Fibroblast of villous mesenchyme (primary cell): ENCODE measurements at places on chromosomes 16 and 17.

DNA sequence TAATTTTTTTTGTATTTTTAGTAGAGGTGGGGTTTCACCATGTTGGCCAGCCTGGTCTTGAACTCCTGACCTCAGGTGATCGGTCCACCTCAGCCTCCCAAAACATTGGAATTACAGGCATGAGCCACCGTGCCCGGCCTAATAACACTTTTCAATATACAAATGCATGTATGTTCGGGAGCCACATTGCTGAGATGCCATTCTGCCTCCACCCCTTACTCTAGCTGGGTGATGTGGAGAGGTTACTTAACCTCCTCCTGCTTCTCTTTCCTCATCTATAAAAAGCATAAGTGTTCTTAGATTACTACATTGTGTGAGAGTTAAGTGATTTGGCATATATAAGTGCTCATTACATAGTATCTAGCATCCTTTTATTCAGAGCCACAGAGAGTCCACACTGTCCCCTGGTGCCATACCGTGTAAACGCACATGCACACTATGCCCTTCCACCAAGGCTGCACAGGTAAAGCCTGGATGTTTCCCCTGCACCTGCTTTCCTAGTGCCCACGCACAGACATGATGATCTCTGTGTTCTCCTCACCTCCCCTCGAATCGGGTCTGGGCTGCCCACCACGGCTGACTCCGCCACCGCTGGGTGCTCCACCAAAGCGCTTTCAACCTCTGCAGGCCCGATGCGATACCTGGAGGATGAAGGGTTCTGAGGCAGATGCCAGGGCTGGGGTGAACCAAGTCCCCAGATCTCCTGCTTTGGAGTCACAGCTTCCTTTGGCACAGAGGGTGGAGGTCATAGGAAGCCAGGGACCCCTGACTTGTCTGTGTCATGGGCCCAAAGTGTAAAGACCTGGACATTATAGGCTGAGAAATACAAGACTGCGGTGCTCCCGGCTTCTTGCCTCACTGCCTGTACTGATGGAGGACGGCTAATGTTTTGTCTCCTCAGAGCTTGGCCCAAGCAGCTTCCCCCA is 49.0 kb upstream of the ACSM2B start:
- no peak for DNase-seq

DNA sequence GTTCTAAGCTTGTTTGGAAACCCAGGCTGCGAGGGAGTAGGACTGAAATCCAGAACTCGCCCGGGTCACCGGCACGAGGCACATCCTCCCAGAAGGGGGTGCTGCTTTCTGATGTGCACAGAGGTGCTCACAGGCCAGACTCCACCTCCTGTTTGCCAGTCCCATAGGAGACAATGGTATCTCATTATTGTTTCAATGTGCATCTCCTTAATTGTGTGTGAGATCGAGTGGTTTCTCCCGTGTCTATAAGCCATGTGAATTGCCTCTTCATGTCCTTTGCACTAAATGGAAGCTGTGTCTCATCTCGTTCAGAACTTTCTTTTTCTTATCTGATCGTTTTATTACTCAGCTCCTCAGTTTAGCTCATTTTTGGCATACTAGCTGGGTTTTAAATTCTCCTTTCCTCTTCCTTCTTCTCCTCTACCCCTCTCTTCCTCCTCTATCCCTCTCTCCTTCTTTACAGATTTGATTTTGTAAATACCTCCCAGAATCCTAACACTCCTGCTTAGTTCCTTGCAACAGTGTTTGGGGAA is 32.1 kb upstream of the PRKCB start:
- peak; percentile 7 for DNase-seq

- DNase-seq, result no peak
These were observed 22.0 kb downstream of the STX8 start for GRCh38 chr17:9553596-9553995.

DNA sequence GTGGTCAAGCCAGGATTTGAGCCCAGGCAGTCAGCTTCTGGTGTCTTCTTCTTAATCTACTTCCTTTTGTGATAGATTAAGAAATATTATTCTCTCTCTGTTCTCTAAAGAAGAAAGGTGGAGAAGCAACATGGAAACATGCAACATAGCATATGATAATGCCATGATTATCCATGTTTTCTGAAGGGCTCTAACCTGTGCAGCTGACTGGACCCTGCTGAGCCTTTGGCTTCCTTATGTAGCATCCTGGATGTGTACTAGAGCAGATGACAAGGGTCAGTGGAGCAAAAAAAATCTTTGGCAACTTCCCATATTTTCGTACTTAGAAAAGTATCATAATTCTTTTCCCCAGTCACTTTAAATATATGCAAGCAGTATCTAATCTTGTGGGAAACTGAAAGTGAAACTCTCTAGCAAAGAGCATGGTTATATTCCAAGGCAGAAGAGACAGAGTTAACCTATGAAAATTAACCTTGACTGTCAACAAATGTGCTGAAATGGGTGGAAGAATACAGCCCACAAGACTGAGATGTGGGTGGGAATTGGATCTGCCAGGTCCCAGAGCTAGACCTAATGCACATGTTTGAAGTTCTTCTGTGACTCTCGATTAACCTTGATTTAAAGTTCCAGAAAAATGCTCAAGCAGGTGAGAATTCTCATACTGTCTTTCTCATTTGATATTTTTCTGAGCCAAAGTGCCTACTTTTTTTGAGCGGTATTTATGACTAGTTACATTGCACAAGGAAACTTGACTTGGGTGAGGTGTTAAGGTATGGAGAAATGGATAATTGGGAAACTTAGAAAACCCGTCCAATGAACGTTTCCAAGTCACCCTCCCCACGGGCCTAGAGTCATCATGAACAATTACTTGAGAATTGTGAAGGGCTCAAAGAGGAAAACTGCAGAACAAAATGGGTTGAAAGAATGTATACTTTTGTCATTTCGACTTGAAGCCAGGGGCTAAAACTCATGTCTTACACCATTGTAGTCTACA is 248.6 kb downstream of the FTO start:
- peak; percentile 78 for DNase-seq

- no peak for DNase-seq
These were observed 13.1 kb downstream of the RAPGEFL1 start for GRCh38 chr17:40190197-40191021.

DNA sequence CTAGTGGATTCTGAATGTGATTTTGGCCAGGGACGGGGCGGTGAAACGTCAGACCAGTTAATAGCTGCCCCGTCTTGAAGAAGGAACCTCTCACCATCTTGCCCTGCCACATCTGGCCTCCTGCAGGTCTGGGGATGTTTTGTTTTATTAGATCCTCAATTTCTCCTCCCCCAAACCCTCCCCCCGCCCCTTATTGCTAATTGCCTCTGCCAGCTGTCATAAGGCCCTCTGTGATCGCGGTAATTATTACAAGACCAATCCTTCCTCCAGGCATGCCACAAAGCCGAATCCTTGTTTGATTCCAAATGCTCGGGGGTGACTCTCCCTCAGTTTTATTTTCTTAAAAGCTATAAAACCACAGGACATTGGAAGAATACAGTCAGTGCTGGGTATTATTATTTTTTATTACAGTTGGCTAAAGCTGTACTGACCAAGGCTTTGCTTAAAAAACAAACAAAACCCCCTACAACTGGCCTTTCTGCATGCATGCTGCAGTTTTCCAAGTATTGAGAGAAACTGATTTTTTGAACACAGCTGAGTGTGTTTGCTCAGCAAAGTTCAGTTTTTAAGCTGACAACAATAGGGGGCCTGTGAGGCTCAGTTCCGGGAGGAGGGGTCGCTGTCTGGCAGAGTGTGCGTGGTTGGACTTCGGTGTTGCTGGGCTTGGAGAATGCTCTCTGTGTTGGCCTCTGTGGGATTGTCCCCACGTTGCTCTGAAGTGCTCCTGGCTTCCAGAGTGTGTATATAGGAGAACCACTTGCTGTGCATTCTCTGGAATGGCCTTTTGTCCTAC is 1.7 kb downstream of the KSR1 start:
- DNase-seq, result peak; percentile 80

DNA sequence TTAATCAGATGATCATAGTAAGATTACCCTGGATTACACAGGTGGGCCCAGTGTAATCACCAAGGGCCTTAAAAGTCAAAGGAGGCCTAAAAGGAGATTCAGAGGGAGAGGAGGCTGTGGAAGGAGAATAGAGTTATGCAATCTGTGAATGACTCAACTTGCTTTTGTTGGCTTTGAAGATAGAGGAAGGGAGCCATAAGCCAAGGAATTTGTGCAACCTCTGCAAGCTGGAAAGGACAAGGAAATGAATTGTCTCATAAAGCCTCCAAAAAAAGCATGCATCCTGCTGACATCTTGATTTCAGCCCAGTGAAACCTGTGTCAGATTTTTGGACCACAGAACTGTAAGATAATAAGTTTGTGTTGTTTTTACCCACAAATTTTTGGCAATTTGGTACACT is 109.6 kb downstream of the CNTNAP4 start:
- peak; percentile 1 for DNase-seq

- no peak for DNase-seq
These were observed 4.5 kb upstream of the SAMD14 start for GRCh38 chr17:50134206-50135110.

GRCh38 chr16:87161822-87162676 is 155.1 kb downstream of the C16orf95 start:
- no peak for DNase-seq

DNA sequence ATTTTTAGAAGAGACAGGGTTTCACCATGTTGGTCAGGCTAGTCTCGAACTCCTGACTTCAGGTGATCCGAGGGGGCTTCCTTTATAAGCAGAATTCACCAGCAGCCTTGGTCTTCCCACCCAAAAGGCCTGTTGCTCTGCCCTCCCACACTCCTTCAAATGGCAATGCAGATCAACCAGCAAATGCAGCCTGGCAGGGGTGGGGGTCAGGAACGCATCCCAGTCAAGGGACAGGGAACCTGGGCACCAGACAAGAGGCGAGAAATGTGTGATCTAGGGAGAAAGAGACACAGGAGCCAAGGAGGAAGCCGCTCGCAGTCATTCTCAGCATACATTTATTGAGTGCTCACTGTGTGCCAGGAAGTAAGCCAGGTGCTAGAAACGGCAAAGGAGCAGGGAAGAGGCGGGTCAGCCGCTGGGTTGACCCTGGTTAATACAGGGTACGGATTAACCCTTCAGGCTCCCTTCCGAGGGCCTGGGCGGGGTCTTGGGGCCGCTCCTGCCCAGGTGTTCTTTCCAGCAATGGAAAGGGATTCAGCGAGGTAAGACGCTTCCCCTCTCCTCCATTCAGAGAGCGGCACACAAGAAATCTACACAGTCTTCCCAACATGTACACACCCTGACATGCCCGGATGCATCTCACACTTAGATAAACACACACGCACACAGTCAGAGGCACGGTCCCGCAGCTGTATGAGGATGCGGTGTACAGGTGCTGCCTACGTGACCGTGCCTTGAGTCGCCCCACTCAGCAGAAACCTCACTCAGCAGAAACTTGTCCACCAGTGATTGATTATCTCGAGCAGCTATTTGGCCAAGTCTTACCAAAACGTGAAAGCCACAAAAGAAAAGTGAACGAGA is 6.6 kb upstream of the PITPNA start:
- DNase-seq, result no peak

DNA sequence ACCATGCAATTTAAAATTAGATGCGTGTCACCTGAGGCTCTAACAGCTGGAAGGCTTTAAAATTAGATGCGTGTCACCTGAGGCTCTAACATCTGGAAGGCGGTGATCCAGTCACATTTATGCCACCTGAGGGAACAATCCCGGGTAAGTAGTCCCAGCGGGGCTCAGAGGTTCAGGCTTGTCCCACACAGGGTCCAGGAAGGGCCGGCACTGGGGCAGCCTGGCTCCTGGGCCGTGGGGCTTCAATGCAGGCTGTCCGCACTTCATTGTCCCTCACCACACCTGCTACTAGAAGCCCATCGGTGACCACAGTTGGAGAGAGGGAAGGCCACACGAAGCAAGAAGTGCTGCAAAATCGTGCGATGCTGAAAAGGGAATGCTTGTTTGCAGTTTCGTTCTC is 15.4 kb upstream of the ADCY9 start:
- DNase-seq, result no peak

GRCh38 chr17:33977729-33978514 is 277.2 kb upstream of the CCL2 start:
- no peak for DNase-seq

- DNase-seq, result no peak
These were observed 56.3 kb downstream of the SLFN5 start for GRCh38 chr17:35299135-35299534.

- DNase-seq, result no peak
These were observed 76.3 kb downstream of the AMFR start for GRCh38 chr16:56349086-56349415.

DNA sequence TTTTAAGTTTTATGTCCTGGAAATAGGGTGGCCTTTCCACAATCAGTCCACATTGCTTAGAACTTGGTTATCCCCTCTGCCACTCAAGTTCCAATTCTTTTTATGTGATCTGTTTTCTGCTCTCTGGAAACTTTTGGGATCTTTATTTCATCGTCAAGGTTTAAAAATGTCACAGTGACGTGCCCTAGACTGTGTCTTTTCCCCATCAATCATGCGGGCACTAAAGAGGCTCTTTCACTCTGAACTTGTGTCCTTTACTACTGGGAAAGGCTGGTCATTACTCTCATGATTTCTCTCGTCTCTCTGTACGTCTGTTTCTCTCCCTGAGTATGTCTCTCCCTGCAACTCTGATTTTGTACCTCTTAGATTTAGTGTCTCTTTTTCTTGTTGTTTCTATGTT is 189.8 kb upstream of the AXIN2 start:
- no peak for DNase-seq

- no peak for DNase-seq
These were observed 23.8 kb downstream of the OGFOD1 start for GRCh38 chr16:56475201-56475600.

GRCh38 chr16:1548727-1549126 is 15.3 kb downstream of the TMEM204 start:
- DNase-seq, result no peak

DNA sequence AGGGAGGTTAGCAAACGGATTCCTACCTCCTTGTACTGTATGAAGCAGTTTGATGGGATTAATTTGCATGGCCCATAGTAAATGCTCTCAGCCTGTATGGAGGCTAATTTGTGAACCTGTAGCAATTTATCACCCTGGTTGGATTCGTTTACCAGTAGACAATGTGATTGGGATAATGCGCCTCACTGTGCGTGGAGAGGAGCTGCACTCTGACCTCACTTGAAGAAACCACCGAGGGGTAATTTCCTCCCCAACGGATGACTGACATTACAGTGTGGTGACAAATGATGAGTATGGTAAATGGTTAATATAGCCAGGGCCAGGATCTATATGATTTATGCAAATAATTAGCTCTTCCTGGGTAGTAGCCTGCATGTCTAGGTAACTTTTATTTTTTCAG is 479.1 kb upstream of the RBFOX1 start:
- DNase-seq, result no peak

DNA sequence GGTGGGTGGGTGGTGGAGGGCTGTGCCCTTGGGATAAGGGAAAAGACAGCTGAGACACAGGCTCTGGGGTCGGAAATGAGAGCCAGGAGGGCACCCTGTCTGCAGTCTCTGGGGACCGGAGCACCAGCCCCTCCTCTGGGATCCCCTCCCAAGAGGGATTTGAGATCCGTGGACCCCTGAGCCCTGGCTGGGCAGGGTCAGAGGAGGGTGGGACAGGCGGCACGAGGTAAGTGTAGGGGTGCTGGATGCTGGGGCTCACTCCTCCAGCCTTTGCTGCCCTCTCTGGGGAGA is 425 bp downstream of the SGSH start:
- DNase-seq, result no peak
